ENCODE measurements at places on chromosomes 16 and 17.

GRCh38 chr16:26464576-26465266 is 602.0 kb upstream of the C16orf82 start:
- DNase-seq: no peak

DNA sequence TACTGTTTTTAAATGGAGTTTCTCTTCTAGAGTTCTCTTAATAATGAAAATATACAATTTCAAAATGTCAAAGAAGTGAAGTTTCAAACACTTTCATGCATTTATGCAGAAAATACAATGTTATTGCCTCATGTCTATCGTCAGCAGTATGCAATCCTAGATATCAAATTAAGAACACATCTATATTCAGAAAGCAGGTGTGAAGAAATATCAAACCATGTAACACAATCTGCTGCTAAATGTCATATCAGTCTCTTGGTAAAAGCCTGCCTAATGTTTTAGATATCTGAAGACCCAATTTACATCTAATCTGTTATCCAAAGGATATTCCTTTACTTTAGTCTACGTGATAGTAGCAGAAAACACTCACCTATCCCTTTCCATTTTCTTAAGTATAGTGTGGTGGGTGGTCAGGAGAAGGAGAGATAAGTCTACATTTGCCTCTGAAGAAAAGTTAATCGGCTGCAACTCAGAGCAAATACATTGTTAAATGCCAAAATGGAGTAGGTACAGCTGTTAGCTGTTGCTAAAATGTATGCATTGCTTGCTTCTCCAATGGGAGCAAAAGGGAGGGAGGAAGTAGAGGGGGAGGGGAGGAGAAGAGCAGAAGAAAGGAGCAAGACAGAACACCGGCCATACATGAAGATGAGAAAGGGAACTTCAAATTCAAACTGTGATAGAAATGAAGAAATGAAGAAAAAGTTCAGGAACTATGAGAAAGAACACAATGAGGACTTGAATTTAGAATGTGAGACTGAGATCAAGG is 64.9 kb downstream of the ITFG1 start:
- DNase-seq: no peak

DNA sequence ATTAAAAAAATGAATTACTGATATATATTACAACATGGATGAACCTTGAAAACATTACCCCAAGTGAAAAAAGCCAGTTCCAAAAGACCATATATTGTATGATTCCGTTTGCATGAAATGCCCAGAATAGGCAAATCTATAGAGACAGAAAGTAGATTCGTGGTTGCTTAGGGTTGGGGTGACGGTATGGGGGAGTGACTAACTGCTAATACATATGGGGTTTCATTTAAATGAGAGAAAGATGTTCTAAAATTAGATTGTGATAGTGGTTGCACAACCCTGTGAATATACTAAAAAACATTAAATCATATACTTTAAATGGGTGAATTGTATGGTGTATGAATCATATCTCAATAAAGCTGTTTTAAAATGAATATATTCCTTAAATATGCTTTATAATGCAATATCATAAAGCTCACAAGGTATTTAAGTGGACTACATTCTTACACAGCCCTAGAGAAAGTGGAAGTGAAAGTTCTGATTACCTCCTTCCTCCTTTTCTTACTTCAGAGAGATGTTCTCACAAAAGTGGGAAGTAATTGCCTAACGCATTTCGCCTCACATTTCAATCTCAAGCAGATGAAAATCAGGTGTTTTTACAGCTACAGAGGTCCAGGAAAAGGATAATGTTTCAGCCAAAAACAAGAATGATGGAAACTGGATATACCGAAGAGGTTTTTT is 142.7 kb upstream of the GNAO1 start:
- DNase-seq: no peak

- DNase-seq: no peak
These were observed 83.2 kb downstream of the CNTNAP4 start for GRCh38 chr16:76360404-76360803.

Measured in Daoy (cell line).